ENCODE measurements at places on chromosomes 2 and 18. TPM values are rescaled to one million over a fixed set of nuclear protein-coding genes. Genes with fewer than 3 reads are reported as not detected.

The ITPRIPL1 gene
- total RNA-seq: 1.4 TPM

The ADGRF3 gene
- total RNA-seq: not detected

The KIAA2012 gene
- total RNA-seq: not detected

The CDKL4 gene
- total RNA-seq: 3.7 TPM

The SDC1 gene
- total RNA-seq: 0.42 TPM

The LIMS4 gene
- 7.1 TPM for total RNA-seq

The FOXD4L1 gene
- total RNA-seq: not detected

The COL3A1 gene
- 272 TPM for total RNA-seq

- peak; percentile 72 for DNase-seq
Measured at GRCh38 chr2:240245706-240246105, 105.2 kb upstream of the OTOS start.

DNA sequence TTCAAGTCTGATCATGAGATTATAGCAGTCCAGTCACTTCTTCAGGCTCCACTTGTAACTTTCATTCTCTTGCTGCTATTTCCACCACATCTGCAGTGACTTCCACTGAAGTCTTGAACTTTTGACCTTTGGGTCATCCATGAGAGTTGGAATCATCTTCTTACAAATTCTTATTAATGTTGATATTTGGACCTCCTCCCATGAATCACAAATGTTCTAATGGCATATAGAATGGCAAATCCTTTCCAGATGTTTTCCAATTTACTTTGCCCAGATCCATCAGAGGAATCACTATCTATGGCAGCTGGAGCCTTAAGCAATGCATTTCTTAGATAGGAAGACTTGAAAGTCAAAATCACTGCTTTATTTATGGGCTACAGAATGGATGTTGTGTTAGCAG is 159.4 kb downstream of the LTBP1 start:
- DNase-seq: no peak

GRCh38 chr2:166764216-166764615 is 124.1 kb upstream of the XIRP2 start:
- DNase-seq: no peak

DNA sequence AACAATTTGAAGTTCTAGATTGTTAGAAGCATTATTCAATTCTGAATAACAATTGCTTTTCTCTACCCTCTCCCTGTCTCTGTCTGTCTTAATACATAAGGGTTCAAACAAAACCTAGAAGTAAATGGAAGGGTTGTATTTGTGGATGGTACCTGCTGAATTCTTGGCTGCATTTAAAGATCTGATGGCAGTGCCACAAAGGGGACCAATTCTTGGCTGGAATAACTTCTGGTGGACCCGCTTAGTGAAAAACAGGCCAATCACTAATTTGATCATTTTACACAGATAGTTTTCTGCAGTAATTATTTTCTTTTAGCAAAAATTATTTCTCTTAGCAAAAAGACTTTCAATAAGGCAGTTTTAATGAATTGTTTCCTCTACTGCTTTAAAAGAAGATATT is 353.5 kb downstream of the MYCN start:
- DNase-seq: peak; percentile 24

GRCh38 chr2:241548451-241548835 is 10.1 kb upstream of the BOK start:
- DNase-seq: no peak

- DNase-seq: peak; percentile 74
Measured at GRCh38 chr2:71005271-71006202, 10.9 kb upstream of the TEX261 start.

GRCh38 chr2:210363876-210364275 is 48.9 kb upstream of the MYL1 start:
- DNase-seq: no peak

DNA sequence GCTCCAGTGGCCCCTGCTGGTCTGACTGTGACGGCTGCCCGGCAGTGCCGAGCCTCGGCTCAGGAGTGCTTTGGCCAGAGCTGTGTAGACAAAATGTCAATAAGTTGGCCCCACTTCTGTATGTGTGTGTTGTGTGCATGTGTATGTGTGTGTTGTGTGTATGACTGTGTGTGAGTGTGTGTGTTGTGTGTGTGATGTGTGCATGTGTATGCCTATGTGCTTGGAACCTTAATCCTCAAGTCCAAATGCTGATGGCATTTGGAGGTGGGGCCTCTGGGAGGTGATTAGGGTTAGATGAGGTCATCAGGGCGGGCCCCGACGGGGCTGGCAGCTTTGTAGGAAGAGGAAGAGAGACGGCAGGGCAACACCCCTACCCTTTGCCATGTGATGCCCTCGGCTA is 269.0 kb downstream of the DCDC2C start:
- peak; percentile 64 for DNase-seq

- DNase-seq: no peak
Measured at GRCh38 chr18:2425426-2426317, 145.6 kb downstream of the METTL4 start.

GRCh38 chr2:109089602-109090300 is 39.3 kb upstream of the SH3RF3 start:
- DNase-seq: peak; percentile 62

Measured in esophagus muscularis mucosa (tissue), 4 donors.